Osteoblast (primary cell): ENCODE measurements at places on chromosomes 2 and 18. TPM values are rescaled to one million over a fixed set of nuclear protein-coding genes. Genes with fewer than 3 reads are reported as not detected.

DNA sequence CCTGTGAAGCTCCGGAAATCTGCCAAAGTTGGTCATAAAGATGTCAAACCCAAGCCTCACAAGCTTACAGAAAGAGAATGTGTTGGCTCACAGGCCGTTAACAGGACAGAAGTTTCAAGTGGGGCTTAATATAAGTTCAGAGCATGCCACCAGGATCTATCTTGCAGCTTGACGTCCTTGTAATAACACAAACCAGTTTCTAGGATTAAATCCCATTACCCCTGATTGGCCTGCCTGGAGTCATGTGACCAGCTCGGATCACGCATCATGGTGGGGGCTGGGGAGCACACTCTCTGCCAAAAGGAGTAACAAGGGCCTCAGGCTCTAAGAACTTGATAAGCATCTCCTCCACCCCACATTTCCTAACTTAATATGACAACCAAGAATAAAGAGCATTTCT, 38.9 kb upstream of the SCG2 start:
- H3K36me3 ChIP-seq, result no peaks in the 10 kb centered on the region

- no peaks in the 10 kb centered on the region for H3K36me3 ChIP-seq
- no peak overlapping the region for H3K27ac ChIP-seq
- H3K27me3 ChIP-seq, result peaks cover 2% of the 10 kb centered on the region
- peaks cover 20% of the 10 kb centered on the region for H3K4me1 ChIP-seq
- DNase-seq, result peak; percentile 72
These were observed 4.6 kb upstream of the BOK start for GRCh38 chr2:241553981-241554380.

IL1F10 gene
- not detected in 2 replicates for total RNA-seq

CCDC138 gene
- total RNA-seq, result 5.1 and 6.5 TPM in 2 replicates

DNA sequence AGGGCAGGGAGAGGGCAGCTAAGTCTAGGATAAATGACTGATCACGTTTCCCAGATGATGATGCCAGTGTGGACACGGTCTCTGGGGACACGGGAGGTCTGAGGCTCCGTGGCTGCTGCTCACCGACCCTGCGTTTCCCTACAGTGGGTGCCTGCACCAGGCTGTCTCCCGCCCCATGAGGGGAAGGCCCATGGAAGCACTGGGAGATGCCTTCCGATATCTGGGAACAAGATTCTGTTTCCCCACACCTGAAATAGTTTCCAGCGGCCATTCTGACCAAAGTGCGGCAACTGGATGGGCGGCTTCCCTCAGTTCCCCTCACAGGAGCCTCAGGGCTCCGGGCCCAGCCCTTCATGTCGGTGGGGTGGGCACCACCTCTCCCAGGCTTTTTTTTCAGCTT, 83.1 kb downstream of the EDAR start:
- peaks cover 42% of the 10 kb centered on the region for H3K27me3 ChIP-seq
- no peak for DNase-seq
- H3K36me3 ChIP-seq, result no peaks in the 10 kb centered on the region

GRCh38 chr2:211868996-211869533, 669.5 kb downstream of the ERBB4 start:
- no peak for DNase-seq
- no peaks in the 10 kb centered on the region for H3K27me3 ChIP-seq
- H3K36me3 ChIP-seq, result no peaks in the 10 kb centered on the region
- H3K4me3 ChIP-seq, result no peak overlapping the region
- H3K27ac ChIP-seq, result no peak overlapping the region
- peaks cover 4% of the 10 kb centered on the region for H3K4me1 ChIP-seq

DNA sequence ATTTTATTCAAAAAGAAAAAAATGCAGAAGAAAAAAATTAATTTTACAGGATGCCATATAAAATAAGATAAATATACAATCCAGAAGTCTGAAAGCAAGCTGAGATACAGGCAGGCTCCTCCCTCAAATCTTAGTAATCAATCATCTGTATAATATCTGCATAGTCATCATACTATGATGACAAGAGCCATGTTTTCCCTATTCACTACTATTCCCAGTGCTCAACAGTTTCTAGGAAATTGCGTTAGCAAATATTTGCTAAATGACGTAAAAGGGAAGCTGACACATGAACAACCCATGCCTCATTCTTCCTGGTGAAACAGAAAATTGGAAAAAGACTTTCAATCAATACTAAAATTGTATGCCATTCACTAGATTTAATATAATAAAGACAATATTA, 793.2 kb downstream of the SUCLG1 start:
- no peaks in the 10 kb centered on the region for H3K36me3 ChIP-seq
- H3K4me1 ChIP-seq, result no peaks in the 10 kb centered on the region
- no peaks in the 10 kb centered on the region for H3K27me3 ChIP-seq

PLEKHH2 gene
- total RNA-seq, result 18.8 and 19.2 TPM in 2 replicates

CGREF1 gene
- total RNA-seq, result 6.8 and 14.5 TPM in 2 replicates

ZDBF2 gene
- total RNA-seq, result 9.1 and 12.7 TPM in 2 replicates

DNA sequence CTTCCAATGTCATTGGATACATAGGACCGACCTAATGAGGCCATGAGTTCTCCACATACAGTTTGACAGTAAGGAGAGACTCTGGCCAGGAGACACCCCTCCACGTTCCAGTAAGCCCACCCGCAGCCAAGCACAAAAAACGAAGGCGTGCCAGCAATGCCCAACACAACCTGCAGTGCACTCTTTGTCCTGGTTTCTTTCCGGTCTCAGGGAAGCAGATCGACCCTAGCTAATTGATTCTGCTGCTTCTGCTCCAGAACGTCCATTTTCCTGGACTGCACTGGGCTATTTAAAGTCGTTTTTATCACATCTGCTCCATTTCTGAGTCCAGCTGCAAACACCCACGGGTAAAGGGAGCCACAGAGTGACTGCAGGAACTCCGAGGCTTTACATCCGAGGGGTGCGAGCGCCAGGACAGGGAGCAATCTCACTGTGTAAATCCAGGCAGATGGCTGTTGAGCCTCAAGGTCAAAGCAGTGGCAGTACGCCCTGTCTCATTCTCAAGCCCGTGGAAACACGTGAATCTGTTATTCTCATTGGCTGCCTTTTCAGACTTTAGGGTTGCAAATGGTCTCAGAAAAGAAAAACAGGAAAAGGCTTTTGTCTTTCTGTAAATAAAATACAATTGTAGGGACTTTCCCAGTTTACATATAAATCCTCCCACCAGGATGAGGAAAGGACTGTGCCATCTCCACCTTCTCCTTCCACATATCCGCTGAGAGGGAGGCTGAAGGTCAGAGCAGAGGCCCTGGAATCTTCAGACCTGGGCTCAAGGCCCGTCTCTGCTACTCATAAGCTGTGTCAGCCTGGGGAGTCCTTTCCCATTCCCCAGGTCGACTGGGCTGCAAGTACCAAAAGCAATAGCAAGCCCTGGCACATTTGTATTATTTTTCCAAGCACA, 40.7 kb downstream of the TMEM163 start:
- no peaks in the 10 kb centered on the region for H3K36me3 ChIP-seq
- no peaks in the 10 kb centered on the region for H3K4me1 ChIP-seq
- H3K27ac ChIP-seq, result no peak overlapping the region

LOXL3 gene
- 64.8 and 97.4 TPM in 2 replicates for total RNA-seq

IL1R2 gene
- total RNA-seq, result 0.36 and 0.88 TPM in 2 replicates

- no peak overlapping the region for H3K27ac ChIP-seq
- no peaks in the 10 kb centered on the region for H3K4me1 ChIP-seq
- peak; percentile 27 for DNase-seq
- H3K4me3 ChIP-seq, result no peak overlapping the region
- H3K36me3 ChIP-seq, result no peaks in the 10 kb centered on the region
These were observed 25.7 kb upstream of the OTOS start for GRCh38 chr2:240166191-240166590.

GRCh38 chr2:118322406-118322805, 234.1 kb downstream of the INSIG2 start:
- H3K4me3 ChIP-seq, result no peak overlapping the region
- H3K36me3 ChIP-seq, result no peaks in the 10 kb centered on the region
- peaks cover 2% of the 10 kb centered on the region for H3K27me3 ChIP-seq
- DNase-seq, result no peak
- no peak overlapping the region for H3K27ac ChIP-seq

HOXD1 gene
- not detected in 2 replicates for total RNA-seq

GNLY gene
- not detected in 2 replicates for total RNA-seq

DNA sequence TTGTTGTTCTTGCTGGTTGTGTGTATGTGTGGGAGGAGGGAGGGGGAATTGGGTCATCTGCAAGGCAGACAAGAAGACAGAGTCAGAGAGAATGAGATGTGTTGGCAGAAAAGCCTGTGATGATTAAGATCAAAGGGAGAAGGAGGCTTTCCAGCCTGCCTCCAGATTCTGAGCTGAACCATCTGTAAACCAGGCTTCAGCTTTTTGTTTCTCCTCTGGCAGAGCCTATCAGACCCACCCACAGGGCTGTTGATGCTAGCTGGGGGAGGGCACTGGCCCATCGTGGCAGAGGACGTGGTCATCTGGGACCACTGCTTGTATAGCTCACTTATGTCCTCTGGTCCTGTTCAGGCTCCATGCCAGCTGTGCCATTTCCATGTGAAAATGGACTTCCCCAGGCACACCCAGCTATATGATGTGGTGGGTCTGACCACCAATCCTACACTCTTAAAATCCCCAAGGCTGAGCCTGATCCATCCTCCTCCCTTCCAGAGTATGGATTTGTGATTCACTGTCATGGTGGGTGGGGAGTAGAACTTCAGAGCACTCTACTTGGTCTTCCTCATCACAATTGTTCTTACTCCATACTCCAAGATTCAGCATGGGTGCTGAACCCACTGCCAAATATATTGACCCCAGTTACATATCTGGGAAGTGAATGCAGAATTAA, 27.8 kb upstream of the COL6A3 start:
- H3K36me3 ChIP-seq, result no peaks in the 10 kb centered on the region
- peak; percentile 93 for DNase-seq
- H3K4me3 ChIP-seq, result no peak overlapping the region
- no peaks in the 10 kb centered on the region for H3K27me3 ChIP-seq
- H3K4me1 ChIP-seq, result peaks cover 29% of the 10 kb centered on the region
- H3K27ac ChIP-seq, result peak overlapping the region; percentile 93
